ENCODE measurements at places on chromosomes 13 and 19.

DNA sequence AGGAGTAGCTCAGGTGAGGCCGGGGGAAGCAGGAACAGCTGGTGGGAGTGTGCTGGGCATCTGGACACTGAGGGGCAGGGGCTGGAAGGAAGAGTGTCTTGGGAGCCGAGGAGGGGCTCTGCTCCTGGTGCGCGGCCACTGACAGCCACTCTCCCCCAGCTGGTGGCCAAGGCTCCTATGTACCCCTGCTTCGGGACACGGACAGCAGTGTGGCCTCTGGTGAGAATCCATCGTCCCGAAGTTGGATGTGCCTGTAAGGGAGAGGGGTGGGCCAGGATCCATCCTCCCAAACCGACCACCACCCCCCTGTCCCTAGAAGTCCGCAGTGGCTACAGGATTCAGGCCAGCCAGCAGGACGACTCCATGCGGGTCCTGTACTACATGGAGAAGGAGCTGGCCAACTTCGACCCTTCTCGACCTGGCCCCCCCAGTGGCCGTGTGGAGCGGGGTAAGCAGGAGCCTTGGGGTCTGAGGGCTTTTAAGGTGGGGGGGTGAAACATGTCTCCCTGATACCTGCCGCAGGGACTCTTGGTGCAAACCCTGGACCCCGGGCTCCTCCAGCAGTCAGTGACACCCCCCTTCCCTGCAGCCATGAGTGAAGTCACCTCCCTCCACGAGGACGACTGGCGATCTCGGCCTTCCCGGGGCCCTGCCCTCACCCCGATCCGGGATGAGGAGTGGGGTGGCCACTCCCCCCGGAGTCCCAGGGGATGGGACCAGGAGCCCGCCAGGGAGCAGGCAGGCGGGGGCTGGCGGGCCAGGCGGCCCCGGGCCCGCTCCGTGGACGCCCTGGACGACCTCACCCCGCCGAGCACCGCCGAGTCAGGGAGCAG is 2.0 kb upstream of the USF2 start:
- no peak for DNase-seq

- DNase-seq = no peak
These were observed 25.1 kb downstream of the SIPA1L3 start for GRCh38 chr19:37931881-37932655.

DNA sequence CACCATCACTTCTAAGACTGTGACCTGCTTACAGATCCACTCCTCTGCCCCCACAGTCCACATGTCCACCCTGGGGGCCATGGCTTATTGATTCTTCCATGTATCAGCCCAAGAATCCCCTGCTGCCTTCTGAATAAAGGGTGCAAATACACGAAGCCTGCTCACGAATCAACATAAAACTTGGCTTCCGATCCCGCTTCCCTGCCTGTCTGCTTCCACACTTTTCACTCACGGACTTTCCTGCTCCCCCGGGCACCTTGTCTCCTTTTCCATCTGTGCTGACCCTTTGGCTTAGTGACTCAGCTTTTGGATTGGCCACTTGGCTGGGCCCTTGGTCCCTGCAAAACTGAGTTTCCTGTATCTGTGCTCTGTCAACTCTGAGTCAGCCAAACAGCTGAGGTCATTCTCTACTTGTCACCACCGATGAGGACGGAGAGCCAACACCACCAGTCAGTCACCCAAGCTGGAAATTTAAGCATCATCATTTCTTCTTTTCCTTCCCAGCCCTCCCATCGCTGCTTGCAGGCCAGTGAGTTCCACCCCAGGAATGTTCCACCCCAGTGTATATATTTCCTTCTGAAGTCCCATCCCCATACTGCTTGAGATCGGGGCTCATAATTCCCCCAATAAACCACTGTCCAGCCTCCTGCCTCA is 11.4 kb upstream of the USP12 start:
- DNase-seq = no peak

GRCh38 chr13:77985866-77986636 is 67.4 kb upstream of the EDNRB start:
- no peak for DNase-seq

DNA sequence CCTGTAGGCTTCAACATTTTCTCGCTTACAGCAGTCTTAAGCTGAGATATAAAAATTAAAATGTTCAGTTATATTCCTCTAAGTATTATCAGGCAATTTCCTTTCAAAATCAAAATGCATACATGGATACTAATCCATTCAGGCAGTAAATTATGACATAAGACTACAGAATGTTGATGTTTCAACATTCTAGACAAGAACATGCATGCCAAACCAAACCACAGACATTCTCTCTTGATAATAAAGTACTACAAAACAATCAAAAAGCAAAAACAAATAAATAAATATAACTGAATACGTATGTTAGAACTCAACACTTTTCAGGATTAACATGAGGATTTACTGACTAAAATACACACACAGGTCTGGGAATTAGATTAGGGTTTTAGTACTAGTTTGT is 7.7 kb downstream of the DIS3 start:
- DNase-seq = no peak

DNA sequence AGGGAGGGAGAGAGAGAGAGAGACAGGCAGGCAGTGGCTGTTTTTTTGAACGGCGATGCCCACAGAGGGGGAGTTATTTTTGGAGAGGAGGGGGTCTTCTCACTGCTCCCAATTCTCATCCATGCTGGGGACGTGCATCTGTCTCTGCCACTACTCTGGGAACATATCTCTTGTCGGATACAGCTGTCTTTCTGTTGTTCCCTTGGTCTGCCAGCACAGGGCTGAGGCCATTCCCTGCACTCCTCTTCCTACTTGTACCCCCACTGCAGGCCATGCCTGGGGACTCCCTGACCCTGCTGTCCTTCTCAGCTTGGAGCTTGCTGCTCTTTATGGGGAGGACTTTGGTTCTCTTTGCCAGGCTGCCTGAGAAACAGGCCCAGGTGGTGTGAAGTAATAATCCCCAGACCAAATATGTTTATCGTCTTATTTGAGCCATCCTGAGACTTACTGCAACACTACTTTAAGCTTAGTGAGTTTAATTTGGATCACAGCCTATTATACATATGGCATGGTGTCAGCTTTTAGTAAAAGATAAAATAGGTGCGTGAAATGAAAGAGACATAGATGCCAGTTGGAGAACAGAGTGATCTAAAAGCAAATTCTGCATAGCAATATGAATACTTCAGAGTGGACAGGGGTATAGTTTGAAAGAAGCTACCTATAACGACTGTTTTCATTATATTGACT is 19.1 kb downstream of the LRCH1 start:
- no peak for DNase-seq

GRCh38 chr19:42197375-42197817 is 20.1 kb downstream of the DEDD2 start:
- no peak for DNase-seq

Data from activated T-helper 1 cell treated with anti-CD3 and anti-CD28 coated beads, Interleukin-2, amount 50 U/mL, for 16 hours (primary cell).